T-helper 22 cell (primary cell): ENCODE measurements at places on chromosomes 3 and 15.

- DNase-seq = no peak
These were observed 202.3 kb downstream of the NEK10 start for GRCh38 chr3:27166888-27167287.

DNA sequence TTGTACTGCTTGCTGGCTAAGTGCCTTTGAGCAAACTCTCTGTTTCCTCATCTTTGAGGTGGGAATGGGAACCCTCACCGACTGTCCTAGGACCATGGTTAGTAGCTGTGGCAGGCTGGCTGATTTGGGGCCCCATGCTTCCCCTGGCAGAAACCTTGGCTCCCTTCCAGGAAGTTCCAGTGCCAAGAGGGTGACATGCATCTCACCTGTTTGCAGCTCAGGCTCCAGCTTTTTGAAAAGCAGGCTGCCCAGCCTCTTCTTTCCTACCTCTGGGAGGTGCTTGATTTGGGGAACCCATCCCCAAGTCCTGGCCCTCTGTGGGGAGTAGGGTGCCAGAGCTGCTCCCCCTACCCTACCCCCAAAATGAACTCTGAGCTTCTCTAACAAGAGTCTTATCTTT lies 50.8 kb downstream of the RAB11A start:
- DNase-seq = no peak

DNA sequence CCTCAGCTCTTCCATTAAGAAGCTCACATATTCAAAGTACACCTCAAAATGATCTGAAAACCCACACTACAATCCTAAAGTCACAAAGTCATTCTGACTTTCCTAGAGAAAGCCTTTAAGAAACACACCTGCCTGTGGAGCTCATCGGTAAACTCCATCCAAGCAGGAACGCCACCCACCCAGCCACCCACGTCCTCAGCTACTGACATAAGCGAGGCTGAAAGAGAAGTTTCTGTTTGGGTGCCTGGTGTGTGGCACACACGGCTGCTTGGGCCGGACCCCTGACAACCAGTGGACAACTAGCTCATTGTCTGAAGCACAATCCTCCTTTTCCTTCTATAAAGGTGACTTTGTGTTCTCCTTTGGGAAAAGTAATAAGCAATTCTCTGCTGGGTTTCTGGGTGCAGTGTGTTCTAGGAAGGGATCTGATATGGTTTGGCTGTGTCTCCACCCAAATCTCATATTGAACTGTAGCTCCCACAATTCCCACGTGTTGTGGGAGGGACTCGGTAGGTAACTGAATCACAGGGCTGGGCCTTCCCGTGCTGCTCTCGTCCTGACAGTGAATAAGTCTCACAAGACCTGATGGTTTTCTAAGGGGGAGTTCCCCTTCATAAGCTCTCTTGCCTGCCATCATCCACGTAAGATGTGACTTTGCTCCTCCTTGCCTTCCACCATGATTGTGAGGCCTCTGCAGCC lies 26.1 kb downstream of the FAM174B start:
- DNase-seq = no peak

GRCh38 chr3:126014252-126014651 lies 45.3 kb downstream of the ROPN1B start:
- no peak for DNase-seq

GRCh38 chr15:51619331-51620035 lies 3.1 kb downstream of the DMXL2 start:
- DNase-seq = no peak

DNA sequence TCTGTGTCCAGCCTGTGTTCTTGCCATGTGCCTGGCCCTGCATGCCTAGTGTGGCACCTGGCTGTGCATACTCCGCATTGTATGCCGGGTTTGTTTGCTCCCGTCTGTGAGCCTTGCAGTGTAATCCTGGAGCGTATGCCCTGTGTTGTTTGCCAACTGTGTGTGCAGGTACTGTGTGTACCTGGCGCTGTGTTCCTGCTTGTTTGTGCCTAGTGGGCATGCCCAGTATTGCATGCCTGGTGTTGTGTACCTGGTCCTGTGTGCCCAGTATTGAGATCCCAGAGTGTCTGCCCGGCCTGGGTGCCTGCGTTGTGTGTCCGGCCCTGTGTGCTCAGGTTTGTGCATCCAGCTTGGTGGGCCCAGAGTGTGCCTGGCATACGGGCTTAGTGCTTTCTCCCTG lies 54.5 kb upstream of the CHRNA7 start:
- DNase-seq = no peak

DNA sequence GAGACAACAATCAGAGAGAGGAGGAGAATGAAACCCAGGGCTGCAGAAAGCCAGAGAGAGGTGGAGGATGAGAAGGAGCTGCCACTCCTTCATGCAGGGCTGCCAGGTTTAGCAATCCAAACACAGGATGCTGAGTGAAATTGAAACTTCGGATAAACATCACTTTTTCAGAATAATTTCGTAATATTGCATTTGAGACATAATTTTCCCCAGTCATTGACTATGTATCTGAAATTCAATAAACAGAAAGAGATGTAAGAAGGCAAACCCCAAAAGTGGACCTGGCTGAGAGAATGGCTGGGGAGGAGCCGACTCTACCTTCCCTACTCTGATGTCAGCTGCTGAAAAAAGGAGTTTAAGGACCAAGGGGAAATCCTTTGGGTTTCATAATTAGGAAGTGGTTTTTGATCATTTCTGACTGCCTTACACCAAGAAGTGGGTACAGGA lies 33.8 kb downstream of the SLC9A9 start:
- no peak for DNase-seq

DNA sequence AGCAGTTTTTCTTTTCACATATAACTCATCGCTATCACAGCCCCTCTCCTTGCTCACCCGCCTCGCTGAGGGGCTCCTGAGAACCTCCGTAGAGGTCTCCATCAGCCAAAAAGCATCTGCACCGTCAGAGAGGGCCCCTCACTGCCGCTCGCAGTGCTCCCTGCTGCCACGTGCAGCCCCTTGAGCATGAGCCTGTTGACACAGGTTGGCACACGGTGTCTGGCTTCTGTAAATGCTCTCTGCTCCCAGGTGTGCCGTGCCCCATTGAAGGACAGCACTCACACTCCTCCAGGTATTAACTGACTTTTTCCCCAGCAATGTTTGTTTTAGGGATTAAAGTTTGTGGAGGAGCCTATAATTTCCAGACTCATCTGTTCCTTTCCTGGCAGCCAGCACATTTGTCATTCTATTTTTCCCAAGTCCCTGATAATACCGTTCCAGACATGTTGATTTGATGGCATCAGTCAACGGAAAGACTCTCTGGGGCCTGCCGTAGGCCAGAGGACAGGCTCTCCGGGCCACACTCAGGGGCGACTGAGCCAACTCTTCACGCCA lies 2.1 kb upstream of the FURIN start:
- DNase-seq = no peak

DNA sequence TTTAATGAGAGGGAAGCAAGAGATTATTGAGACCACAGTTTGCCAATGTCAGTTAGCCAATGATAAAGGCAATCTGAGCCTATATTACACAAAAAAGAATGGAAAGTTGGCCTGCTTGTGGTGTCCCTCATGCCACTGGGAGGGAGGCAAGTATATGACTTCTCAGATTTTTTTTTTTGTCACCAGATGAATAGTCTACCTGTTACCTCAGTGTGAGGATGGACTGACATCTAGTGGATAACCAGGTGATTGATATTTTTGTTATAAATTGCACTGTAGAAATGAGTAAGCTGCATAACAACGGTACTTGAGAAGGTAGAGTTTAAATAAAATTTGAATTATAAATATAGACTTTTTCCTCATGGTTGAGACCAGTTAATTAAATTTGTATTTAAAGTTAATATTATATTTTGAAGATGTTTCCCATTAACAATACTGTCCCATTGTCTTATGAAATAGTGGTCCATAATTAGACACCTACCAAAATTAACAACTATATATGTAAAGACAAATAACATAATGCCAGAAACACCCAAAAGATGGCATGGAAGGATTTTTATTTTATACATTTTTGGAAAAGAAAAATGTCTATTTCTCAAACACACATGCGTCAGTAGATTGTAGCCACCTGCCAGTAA lies 237.8 kb upstream of the GADL1 start:
- no peak for DNase-seq

DNA sequence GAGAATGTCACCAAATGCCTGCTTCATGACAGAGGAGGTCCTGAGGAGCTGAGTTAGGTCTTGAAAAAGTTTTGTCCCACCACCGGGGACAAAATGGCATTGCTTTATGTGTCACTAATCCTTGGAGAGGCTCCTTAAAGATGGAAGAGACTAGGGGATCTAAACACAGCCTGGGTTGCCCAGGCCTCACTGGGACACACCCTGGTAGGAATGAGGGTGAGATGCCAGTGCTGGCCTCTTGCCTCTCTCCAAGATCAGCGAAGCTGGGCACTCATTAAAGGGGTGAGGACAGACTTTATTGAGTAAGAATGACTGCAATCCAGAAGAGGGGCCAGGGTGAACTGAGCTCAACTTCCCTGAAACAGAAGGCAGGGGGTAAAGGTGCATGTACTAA lies 58.5 kb upstream of the KLF13 start:
- DNase-seq = no peak

DNA sequence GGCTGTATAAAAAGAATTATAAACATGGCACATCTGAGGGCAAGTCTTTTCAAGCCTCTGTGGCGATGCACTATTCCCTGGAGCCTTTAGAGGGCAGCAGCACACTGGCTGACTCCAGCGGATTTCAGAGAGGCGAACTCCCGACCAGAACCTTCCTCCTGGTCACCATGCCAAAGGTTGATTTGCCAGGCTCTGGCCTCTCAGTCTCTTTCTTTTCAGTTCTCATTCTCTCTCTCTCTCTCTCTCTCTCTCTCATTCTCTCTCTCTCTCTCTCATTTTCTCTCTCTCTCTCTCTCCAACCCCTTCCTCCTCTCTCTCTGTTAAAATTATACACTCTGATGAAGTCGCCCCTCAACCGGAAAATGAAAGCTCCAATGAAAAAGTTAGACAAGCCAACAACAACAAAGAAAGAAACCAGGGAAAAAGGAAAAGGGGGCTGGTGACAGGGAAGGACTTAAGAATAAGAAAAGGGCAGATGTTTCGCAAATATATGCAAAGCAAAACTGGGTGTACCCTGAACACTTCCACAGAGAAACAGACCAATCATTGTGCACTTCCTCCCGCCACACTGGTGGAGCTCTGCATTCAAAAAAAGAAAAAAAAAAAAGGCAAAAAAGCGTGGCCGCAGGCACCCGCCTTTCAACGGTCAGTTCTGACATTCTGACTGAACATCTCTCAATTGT lies 90.2 kb downstream of the TIGIT start:
- DNase-seq = peak; percentile 1

- DNase-seq = peak; percentile 38
These were observed 8.6 kb upstream of the SRP14 start for GRCh38 chr15:40047415-40048210.

GRCh38 chr15:46441294-46442062 lies 806.6 kb downstream of the SQOR start:
- no peak for DNase-seq

DNA sequence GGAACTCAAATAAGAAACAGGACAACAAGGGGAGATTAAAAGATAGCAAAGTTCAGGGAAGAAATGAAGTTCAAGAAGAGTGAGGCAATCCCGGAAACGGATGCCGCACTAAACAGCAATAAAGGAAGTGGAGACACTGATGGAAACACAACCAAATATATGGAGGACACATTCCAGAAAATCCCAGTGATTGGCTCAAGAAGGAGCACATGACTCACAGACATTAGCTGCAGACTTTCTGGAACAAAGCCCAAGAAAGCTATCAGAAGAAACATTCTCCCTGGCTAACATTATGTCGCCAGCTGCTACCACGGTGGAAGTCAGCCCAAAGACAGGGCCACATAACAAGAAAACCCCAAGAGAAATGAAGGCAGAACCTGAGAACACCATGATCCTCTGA lies 18.1 kb upstream of the VGLL4 start:
- no peak for DNase-seq

- DNase-seq = no peak
These were observed 21.4 kb downstream of the CCDC191 start for GRCh38 chr3:114034787-114035545.

GRCh38 chr3:47096959-47097358 lies 67.0 kb downstream of the SETD2 start:
- no peak for DNase-seq

DNA sequence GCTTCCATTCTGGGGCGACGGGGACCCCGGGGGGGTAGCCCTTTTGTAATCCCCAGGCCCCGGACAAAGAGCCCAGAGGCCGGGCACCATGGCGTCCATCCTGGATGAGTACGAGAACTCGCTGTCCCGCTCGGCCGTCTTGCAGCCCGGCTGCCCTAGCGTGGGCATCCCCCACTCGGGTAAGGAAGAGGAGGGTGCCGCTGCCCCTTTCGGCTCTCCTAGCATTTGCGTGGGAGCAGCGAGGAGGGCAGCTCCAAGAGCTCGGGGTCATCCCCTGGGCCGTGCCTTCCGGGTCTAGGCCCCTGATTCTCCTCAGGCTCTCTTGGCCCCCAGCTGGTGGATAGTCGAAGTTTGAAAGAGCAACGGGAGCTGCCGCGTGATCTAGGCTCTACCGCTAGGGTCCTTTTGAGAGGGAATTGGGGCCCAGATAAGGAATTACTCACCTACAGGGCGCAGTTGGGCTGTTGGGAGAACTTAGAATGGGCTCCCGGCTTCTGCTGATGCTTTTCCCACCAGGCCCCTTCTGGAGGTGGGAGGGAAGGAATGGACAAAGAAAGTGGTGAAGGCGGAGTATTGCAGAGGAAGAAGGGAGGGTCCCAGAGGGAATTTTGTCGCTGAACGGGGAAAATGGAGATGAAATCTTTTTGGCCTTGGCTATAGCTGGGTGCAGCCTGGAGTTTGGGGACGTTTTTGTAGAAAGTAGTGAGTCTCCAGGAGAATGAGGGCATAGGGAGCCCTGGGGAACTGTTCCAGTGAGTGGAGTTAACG lies 615 bp downstream of the VPS18 start:
- peak; percentile 40 for DNase-seq

GRCh38 chr3:53566461-53567145 lies 72.2 kb downstream of the CACNA1D start:
- no peak for DNase-seq

- no peak for DNase-seq
These were observed 10.8 kb upstream of the CCDC39 start for GRCh38 chr3:180690061-180690460.

DNA sequence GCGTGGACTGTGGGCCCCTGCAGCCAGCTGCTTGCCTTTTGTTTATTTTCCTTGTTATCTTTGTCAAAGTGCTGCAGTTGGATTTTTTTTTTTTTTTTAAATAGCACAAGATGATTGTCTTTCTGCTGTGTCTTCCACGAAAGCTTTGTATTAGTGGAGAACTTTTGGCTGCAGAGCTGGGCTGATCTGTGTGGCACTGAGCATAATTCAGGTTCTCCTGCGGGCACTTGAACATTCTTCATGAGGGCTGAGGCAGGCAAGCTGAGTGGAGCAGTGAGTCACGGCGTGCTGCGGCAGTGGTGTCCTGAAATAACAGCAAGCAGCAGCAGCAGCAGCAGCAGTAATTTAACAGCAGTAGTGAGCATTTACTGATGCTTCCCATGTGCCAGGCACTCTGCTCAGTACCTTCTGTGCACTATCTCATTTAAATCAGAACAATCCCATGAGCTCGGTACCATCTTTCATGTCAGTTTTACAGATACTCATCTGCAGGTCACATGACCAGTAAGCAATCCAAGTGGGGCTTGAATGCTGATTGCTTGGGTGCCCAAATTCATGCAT lies 45.8 kb downstream of the MITF start:
- no peak for DNase-seq
